ENCODE measurements at places on chromosomes 13 and 19.

DNA sequence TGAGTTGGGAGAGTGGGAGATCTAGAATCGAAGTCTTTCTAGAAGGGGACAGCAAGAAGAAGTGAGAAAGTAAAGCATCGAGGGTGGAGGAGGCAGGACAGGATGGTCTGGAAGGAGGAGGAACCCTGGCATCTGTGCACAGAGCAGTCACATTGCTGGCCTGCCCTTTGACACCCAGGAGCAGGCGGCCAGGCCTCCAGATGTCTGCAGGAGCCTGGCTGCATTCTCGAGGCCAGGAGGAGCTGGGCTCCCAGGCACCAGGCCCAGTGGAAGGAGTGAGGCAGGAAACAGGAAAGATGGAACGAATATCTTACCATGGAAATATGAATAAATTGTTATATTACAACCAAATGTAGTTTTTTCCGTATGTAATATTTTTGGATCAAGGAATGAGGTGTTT lies 27.7 kb upstream of the ARGLU1 start:
- DNase-seq, result no peak

GRCh38 chr19:51808333-51808986 lies 13.5 kb downstream of the FPR3 start:
- no peak for DNase-seq

- DNase-seq, result no peak
Measured at GRCh38 chr19:49823472-49823871, 5.4 kb downstream of the MED25 start.

- no peak for DNase-seq
Measured at GRCh38 chr19:49824662-49825061, 6.6 kb downstream of the MED25 start.

DNA sequence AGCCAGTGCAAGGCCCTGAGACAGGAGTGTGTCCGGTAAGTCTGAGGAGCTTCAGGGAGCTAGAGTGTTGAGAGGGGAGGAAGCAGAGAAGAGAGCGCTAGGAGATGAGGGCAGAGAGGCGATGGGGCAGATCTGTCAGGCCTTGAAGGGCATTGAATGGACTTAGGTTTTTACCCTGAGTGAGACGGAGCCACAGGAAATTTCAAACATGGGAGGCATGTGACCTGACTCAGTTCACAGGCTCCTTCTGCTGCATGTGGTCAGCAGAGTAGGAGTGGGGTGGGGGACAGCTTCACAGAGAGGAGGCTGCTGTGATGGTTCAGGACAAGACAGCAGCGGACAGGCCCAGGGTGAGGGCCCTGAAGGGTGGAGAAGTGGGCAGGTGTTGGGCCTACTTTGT lies 2.5 kb upstream of the FAM98C start:
- no peak for DNase-seq

Measured in CD4-positive, alpha-beta T cell treated with Interleukin-15 for 1 hour (primary cell).